ENCODE measurements at places on chromosomes 1 and 21. TPM values are rescaled to one million over a fixed set of nuclear protein-coding genes. Genes with fewer than 3 reads are reported as not detected.

The RHD gene
- polyA plus RNA-seq, result 1.0 TPM

The HMCN1 gene
- 13.6 TPM for polyA plus RNA-seq

GRCh38 chr21:46081862-46082712 is 15.8 kb upstream of the COL6A2 start:
- DNase-seq, result no peak

DNA sequence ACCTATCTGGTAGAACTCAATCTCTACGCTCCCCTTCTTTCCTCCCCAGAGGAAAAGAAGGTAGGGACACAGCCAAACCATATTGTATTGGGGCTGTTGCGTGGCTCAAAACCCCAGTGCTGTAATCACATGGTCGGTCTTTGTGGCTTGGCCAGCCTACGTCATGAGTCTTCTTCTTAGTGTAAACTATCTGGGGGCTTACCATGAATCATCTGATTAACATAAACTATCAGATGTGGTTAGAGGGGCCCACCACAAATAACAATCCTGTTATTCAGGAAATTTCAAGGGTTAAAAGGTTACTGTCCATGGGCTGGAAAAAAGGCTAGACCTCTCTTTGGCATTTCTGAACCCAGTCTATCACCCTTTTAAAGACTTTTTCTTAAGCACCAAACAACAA is 49.5 kb upstream of the GPR52 start:
- no peak for DNase-seq

- DNase-seq, result no peak
Observed at GRCh38 chr1:185539277-185539943, 194.8 kb upstream of the HMCN1 start.

DNA sequence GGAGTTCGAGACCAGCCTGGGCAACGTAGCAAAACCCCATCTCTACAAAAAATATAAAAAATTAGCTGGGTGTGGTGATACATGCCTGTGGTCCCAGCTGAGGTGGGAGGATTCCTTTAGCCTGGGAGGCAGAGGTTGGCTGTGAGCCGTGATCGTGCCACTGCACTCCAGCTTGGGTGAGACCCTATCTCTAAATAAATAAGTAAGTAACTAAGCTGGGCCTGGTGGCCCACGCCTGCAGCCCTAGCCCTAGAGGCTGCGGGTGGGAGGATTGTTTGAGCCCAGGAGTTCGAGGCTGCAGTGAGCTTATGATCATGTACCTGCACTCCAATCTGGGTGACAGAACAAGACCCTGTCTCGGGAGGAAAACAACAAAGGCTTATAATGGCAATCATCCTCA is 4.6 kb downstream of the CLIC4 start:
- DNase-seq, result no peak

GRCh38 chr1:12600335-12600734 is 17.7 kb downstream of the DHRS3 start:
- no peak for DNase-seq

GRCh38 chr1:202656951-202657646 is 53.2 kb downstream of the SYT2 start:
- DNase-seq, result no peak

- no peak for DNase-seq
Observed at GRCh38 chr1:207856276-207857023, 54.5 kb downstream of the CD34 start.

DNA sequence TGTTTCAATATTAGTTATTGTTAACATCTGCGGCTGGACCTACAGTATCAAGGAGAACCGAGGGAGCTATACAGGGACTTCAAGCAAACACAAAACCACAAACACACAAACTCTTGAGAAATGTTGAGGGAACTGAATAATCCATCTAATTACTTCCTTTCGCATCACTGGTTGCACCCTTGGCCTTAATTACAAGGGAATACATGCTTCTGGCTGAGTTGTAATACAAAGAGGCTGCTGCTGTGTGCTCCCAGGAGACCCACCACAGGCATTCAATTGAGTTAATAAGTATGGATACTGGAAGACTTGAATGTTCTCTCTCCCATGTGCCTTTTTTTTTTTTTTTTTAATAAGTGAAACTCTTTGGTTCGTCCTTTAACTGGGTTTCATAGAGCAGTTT is 16.8 kb upstream of the SMYD2 start:
- DNase-seq, result no peak

The ZMYND12 gene
- polyA plus RNA-seq, result 0.37 TPM

GRCh38 chr1:2979191-2980072 is 41.8 kb upstream of the ACTRT2 start:
- no peak for DNase-seq

DNA sequence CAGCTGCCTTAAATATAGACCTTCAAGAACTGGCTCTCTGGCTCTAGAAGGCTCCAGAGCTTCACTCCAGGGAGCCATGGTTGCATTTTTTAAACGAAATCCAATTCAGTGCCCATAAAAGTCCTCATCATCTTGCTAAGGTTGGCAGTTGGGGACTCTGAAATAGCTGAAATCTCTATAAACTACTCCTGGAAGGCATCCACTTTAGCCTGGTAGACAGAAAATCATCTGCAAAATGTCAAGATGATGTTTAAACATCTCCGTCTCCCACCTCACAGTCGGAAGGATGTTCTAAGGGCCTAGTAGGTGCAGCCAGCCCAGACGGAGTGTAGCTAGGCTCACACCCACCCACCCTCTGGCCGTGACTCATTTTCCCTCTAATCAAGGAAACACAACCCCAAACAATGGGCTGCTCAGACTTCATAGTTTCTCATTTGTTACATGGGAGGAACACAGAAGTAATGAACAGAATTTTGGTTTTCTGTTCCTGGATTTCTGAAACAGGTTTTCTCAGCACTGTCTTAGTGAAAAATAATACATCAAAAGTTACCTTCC is 235.4 kb upstream of the KAZN start:
- DNase-seq, result no peak

GRCh38 chr1:245052258-245052657 is 102.5 kb upstream of the KIF26B start:
- DNase-seq, result no peak

DNA sequence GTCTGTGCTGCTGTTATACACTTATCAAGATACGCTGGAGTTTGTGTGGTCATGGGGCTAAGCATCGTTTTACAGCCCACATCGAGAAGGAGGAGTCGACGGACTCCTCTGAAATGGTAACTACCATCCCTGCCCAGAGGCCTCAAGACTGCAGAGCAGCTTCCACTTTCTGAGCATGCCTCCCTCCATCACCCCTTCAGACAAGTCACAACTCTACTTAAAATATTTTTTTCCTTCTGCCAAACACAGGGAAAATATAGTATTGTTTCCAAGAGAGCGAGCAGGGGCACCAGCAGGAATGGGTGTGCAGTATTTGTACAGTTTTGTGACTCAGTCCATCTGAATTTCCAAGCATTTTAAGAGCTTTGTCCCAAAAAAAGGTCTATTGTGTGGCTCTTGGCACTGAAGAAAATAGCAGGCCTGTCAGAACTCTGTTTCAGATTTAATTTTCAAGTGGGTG is 14.1 kb downstream of the EVA1C start:
- no peak for DNase-seq

DNA sequence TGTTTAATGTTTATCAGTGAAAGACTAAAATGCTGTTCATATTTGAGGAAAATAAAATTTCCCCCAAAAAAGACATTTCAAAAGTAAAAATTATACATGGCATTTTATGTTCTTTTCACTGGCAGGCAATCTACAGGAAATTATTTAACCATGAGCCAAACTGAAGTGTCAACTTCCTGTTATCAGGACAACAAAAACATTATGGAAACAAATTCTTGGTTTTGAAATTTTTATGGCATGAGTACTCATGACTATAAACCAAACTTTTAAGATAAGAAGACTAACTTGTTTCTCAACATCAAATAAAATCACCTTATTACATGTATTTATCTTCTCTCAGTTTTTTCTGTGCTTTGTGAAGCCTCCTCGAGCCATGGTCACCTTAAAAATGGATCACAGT is 698.6 kb downstream of the LTN1 start:
- DNase-seq, result no peak

- no peak for DNase-seq
Observed at GRCh38 chr1:177794376-177794991, 175.4 kb downstream of the SEC16B start.

GRCh38 chr1:218459878-218460711 is 115.0 kb downstream of the TGFB2 start:
- DNase-seq, result no peak

All from forelimb muscle (tissue), 1 donor.